ENCODE measurements at places on chromosomes 11 and 22.

DNA sequence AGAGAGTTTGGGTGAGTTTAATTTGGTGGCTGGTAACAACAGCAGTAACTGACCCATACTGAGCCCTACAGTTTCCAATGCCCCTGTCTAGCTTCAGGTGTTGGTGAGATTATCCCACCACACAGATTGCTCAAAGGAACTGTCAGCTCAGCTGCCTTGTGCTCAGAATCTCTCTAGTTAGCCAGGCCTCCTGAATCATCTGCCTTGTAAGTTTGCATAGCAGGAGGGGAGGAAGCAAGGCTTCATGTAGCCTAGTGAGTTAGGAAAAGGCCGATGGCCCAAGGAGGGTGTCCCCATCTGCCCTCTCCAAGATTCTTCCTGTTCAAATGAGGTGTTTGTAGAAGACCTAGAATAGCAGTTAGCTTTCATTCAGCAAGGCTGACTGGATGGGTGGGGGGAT is 74.3 kb downstream of the MICAL2 start:
- no peak for DNase-seq

- no peak for DNase-seq
Observed at GRCh38 chr11:85540181-85540580, 87.0 kb downstream of the DLG2 start.

- no peak for DNase-seq
Observed at GRCh38 chr22:35170716-35171697, 86.3 kb upstream of the HMGXB4 start.

DNA sequence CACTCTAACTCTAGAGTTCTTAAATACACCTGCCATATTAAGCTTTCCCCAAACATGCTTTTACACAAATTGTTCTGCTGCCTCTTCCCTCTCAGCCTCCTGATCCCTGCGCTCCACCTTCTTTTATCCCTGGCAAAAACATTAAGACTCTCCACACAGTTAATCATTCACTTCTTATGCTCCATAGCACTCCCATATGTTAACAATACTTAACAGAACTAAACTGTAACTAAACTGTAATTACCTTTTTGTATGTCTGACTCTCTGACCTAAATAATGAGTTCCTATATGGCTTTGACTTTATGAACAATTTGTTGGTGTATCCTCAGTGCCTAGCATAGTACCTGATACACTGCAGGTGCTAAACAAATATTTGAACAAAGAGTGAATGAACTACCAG is 71.8 kb downstream of the BTBD10 start:
- DNase-seq = no peak

- no peak for DNase-seq
Observed at GRCh38 chr22:39674536-39674935, 104.0 kb downstream of the CACNA1I start.

DNA sequence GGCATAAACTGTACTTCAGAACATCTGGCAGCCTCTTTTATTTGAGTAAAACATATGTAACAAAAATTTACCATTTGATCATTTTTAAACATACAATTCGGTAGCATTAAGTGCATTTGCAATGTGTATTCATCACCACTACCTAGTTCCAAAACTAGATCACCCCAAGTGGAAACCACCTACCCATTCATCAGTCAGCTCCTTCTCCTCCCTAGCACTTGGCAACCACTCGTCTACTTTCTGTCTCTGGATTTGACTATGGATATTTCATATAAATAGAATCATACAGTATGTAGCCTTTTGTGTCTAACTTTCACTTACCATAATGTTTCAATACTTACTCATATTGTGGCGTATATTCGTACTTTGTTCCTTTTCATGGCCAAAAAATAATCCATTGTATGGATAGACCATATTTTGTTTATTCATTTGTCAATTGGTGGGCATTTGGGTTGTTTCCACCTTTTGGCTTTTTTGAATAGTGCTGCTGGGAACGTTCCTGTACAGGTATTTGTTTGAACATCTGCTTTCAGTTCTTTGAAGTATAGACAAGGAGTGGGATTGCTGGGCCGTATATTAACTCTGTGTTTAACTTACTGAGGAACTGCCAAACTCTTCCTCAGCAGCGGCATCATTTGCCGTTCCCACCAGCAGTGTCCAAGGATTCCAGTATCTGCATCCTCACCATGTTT is 27.2 kb upstream of the ADORA2A start:
- DNase-seq = no peak

- DNase-seq = no peak
Observed at GRCh38 chr11:23283666-23284065, 423.4 kb upstream of the CCDC179 start.

DNA sequence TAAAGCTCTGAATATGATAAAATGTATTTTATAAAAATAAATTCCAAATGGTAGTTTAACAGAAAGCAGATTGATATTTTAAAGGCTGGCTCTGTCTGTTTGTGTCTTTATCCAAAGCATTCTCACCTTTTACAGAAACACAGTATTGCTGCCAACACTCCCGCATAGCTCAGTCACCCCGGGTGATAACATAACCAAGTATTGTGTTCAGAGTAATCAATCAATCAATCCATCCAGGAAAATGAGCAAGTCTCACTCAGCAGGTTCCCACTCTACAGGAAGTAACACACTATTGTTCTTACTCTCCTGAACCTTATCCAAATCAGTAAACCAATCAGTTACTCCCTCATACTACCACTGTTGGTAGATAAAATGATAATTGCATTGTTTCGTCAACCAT is 203.4 kb downstream of the LRRC4C start:
- DNase-seq = no peak

GRCh38 chr11:29296680-29297079 is 720.1 kb downstream of the KCNA4 start:
- no peak for DNase-seq

GRCh38 chr11:116903090-116903489 is 65.7 kb upstream of the APOA1 start:
- no peak for DNase-seq

DNA sequence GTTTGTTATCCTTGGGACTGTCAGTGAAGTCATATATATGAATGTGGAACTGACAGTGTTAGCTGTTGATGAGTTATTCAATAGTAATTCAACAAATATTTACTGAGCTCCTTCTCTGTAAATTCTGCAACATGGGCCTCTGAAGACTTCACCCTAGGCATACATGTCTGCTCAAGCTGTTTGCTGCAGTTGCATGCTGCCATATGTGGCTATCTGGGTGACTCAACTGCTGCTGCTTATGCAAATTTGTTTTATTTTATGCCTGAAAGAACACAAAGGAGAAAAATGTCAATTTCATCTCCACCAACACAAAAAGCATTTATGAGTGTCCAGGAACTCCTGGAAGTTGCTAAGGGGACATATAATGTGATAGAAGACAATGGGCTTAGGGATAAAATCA is 417.6 kb downstream of the AASDHPPT start:
- DNase-seq = no peak

DNA sequence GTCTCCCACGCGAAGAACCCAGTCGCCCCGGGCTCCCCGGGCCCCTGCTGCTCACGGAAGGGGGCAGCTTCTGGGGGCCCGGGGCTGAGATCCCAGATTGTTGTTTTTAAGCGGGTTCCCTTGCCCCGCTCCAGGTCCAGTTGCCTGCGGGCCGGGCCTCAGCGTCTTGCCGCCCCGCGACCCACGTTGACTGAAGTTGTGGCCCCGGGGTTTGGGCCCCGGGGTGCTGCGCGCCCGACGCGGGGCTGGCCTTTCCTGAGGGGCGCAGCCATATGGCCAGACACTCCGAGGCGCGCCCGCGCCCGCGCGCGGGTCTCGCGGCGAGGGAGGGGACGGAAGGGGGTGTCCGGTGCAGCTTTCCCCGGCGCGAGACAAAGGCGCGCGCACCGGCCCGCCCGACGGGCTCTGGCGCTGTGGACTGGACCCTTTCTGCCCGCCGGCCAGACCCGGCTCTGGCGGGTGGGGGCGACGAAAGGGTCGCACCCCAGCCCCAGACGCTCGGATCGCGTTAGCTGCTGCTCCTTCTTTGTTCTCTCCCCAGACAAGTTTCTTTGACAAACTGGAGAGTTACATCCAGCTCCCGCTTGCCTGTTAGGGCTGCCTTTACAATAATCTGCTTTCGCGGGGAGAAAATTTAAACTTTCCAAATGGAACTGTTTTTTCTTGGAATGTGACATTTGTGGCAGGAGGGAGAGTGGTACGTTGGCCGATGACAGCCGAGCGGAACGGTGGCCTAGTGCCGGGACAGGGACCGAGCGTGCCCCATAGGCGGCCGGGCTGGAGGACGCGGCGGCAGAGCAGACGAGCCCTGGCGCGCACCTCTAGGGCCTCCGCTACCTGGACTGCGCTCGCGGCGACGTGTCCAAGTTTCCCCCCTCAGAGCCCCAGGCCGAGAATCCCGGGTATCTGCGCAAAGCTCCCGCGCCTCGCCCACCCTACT is 716 bp downstream of the AMOTL1 start:
- DNase-seq = peak; percentile 46

- no peak for DNase-seq
Observed at GRCh38 chr11:107123022-107123421, 104.7 kb upstream of the GUCY1A2 start.

- DNase-seq = no peak
Observed at GRCh38 chr11:11502263-11502861, 119.4 kb downstream of the GALNT18 start.

DNA sequence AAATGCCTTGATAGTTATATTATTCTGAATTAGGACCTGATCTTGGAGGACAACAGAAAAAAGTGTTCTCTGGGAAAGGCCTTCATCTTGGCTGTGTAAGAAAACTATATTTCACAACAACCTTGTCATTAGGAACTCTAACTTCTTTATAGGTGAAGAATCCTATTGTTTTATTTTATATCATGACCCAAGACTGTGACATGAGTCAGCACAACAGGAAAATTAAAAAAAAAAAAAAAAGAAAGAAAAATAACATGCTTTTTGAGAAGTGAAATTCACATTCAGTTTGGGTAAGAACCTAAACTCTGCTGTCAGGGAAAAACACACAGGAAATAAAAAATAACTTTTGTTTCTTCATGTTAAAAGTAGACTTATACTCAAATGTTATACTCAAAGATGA is 11.7 kb upstream of the FOLR2 start:
- DNase-seq = no peak

DNA sequence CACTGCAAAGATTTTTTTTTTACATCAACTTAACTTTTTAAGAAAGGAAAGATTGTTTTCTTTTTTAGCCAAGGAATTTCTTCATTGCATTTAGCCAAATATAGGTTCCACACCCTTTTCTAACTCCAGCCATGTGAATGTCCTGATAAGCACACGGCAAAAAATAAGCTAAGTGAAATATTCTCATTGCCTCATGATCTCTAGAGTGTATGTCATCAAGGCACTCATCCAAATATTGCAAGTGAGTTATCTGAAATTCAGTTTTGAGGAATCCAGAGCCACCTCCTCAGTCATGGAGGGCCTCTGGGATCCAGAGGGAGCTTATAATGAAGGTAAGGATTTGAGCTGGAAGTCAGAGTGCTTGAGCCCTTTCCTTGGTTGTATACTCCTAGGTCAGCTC is 80.0 kb downstream of the BLID start:
- no peak for DNase-seq

GRCh38 chr11:118622376-118623268 is 15.2 kb downstream of the PHLDB1 start:
- DNase-seq = no peak

DNA sequence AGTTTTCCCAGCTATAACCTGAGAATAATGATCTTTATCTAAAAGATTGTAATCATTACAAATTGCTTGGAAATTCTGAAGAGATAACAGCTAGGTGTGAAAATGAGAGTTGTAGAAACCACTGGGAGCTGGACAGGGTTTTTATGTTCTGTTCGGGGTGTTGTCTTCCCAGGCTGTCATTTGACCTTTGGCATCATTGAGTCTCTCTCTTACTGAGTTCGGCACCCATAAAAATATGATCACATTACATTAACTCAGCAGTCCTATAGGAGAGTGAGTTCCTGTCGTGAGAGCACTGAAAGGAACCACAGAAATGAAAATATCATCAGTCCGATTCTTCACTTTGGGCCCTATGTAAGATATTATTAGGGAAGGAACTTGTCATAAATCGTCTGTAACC is 29.3 kb downstream of the KIRREL3 start:
- no peak for DNase-seq

GRCh38 chr11:67240576-67241389 is 25.5 kb upstream of the GRK2 start:
- no peak for DNase-seq

GRCh38 chr11:94283678-94284077 is 20.7 kb upstream of the IZUMO1R start:
- no peak for DNase-seq

DNA sequence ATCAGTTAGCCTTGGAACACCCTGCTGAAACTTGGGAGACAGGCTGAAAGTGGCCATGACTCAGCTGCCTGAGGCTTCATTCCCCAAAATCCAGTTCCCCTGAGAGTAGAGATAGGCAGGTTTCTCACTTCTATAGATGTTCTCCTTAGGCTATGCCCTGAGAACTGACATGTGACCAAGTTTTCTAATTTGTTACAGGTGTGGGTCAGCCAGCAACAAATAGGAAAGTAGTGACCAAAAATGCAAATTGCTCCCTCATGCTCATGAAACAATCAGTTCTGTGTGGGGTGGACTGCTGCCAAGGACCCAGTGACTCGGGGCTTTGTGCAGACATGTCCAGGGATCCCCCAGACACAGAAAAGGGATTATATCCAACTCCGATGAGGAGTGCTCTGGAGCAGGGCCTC is 7.3 kb upstream of the CCDC15 start:
- DNase-seq = no peak

DNA sequence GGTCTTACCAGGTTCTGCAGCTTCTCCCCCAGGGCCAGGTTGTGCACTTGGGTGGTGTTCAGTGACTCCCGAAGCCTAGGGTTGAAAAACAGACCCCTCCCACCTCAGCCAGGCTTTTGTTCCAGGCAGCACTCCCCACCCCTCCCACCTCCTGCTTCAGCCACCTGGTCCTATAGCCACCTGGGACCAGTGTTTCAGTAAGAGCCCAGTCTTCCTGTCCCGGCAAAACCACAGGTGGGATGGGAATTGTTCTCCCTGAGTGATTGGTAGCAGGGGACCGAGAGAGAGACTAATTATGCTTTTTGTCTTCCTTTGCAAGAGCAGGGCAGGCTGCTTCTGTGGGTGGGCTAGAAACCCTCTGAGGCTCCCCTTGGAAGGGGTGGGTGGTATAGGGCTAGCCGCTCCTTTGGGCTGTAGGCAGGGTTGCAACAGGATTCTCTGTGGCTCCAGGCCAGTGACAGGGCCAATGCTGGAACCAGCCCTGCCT is 8.5 kb upstream of the NAALADL1 start:
- DNase-seq = no peak

- DNase-seq = no peak
Observed at GRCh38 chr11:41320653-41321052, 138.8 kb downstream of the LRRC4C start.

DNA sequence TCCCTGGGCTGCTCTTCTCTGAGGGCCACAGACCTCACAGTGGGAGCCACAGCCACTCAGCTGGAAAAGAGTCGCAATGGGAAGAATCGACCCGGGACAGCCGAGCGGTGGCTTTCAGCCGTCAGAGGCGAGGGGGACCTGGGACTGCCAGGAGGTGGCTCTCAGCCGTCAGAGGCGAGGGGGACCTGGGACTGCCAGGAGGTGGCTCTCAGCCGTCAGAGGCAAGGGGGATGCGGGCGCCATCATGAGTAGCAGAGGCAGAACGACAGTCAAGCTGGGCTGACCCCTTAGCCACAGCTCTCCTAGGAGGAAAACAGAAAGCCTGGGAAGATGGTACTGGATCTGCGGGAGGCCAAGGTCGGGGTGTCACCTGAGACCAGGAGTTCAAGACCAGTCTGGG is 14.9 kb upstream of the MUC2 start:
- no peak for DNase-seq
